Endothelial cell of umbilical vein (primary cell): ENCODE measurements at places on chromosomes 5 and 9.

- no peak for DNase-seq
Measured at GRCh38 chr5:176873541-176874172, 25.5 kb downstream of the HK3 start.

- no peak for DNase-seq
Measured at GRCh38 chr9:69671311-69671878, 776 bp downstream of the APBA1 start.

- no peak for DNase-seq
Measured at GRCh38 chr9:70514273-70514672, 99.8 kb upstream of the KLF9 start.

- DNase-seq, result no peak
Measured at GRCh38 chr9:105191508-105192121, 52.8 kb upstream of the SLC44A1 start.

- no peak for DNase-seq
Measured at GRCh38 chr5:81182396-81183390, 50.4 kb upstream of the CKMT2 start.

DNA sequence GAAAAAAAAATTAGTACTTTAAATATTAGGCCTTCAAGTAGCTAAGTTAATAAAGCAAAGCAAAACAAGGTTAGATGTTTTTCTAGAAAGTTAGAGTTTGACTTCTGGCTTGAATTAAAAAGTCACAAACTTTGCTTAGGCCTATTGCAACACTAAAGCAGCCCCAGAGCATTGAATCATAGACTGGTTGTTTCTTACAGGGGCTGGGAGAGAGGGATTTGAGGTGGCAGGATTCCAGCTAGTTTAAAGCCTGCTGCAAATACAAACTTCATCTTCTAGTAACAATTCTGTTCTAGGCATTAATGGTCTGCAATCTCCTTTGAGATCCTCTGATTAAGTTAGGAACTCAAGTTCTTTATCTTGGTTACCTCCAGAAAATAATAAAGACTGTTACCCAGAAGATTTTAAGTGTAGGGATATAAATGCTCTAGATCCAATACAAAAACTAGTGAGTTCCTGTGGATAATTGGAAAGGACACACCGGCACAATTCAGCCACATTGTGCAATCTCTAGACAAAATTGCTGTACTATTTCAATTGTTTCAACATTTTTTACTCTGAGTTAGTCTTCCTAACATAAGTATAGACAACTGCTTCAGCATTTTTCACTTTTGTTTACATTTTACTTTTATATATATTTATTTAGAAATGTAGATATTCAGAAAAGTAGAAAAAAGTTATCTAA, 12.6 kb downstream of the OR13C5 start:
- DNase-seq, result no peak

DNA sequence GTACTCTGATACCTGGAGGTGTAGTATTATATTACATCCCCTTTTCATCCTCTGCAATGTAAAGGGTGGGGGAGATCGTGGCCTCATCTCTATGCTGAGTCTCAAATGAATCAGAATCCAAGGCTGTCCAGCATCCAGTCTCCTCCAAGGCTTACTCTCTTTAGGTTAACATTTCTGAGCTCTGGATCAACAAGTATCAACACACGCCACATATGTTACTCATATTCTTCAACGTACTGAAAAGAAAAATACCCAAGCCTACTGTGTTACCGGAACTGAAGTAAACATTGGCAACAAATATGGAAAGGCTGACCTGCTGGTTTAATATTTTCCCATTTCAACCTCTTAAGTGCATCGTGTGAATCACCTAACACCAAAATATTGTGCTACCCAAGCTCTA, 241.8 kb downstream of the GAS1 start:
- no peak for DNase-seq

GRCh38 chr5:120304663-120305062, 159.4 kb upstream of the PRR16 start:
- DNase-seq, result no peak

DNA sequence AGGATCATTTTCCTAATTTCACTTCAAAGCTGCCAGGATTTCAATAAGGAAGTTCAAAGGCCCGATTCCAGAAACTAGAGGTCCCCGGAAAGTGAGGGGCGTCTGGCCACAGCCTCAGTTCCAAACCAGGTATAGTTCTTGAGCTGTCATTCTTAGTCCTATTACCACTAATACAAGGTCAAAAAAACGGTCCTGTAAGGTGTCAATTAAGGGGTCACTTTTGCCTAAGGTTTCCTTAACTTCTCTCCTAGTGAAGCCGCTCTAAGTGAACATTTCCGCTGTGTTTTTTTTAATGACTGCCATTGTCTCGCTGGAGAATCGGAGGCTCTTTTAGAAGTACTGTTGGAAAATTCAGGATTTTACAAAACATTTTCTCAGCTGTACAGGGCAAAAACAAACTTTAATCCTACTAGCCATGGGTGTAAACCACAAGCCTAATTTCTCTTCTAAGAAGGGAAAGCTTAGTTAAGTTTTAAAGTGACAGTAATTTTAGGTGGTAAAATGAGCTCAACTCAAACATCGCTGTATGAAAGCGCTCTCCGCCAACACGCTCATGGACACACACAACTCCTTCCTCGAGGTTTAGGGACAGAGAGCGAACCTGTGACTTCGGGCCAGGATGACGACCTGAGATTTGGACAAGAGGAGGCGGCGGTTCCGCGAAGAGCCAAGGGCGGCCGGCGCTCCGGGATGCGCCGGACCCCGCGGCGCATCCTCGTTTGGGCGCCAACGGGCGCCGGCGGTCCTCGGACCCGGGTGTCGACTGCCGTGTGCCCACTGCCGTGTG, 76.7 kb upstream of the IFNE start:
- peak; percentile 74 for DNase-seq

DNA sequence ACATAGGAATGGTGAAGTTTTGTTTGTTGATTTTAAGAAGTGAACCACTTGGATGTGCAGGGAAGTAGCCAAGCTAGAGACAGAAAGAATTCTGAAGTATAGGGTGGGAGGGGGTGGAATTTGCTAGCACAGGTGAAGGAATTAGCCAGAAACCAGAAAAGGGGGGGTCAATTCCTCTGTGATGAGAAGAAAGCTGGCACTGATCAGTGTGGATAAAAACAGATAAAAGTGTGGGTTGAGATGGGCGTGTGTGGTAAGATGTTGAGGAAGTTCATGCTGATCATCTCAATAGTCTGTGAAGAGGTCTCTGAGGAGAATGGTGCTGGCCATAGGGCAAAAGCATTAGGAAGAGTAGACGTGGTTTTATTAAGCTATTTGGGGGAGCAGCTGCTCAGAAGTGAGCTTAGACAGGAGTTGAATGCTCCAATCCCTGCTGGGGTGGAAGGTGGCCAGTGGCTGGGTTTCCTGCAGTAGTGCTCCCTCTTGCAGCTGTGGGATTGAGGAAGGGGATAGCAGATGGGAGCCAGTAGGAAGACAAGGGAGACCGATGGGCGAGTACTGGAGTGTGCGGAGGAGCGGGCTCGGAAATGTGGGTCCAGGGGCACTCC, 88.7 kb upstream of the ELL2 start:
- peak; percentile 20 for DNase-seq

DNA sequence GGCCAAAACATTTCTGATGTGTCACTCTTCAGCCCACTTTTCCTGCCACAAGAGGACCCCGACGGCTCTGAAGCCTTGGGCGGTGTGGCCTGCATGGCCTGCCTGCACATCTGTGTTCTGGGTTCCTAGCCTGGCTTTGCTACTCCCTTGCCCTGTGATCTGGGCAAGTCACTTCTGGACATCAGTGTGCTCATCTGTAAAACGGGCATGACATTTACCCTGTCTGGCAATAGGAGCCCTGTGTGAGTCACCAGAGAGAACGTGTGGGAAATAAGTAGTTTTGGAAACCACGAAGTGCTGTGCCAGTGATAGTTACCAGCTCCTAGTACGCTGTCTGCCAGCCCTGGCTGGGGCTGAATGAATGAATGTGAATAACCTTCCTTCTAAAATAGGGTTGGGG, 90.8 kb downstream of the MACROH2A1 start:
- no peak for DNase-seq

DNA sequence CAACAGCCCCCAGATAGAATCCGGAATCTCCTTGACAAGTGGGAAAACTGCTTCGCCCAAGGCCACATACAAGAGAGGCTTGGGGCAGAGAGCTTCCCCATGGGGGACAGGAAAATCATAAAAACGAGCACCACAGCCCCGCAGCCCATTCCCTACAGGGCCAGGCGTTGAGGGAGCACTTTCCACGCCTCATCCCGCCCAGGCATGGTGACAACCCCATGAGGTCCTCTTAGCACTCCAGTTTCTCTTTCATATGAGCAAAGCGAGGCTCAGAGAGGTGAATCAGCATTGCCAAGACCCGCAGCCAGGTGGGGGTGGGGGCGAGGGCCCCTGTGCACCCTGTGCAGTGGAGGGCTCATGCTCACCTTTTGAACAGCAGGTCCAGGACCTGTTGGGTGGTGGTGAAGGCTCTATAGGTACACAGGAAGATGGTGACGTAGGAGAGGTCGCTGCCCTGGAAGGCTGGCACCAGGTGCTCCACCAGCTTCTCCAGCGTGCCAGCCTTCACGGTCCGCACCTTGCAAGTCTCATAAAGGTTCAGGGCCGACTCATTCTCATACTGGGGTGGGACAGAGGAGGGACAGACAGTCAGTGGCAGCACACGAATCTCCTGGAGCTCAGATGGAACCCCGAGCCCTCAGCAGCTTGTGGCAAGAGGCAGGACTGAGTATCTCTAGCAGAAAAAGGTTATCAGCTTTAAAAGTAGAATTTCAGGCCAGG, 10.9 kb downstream of the RALGDS start:
- DNase-seq, result no peak

DNA sequence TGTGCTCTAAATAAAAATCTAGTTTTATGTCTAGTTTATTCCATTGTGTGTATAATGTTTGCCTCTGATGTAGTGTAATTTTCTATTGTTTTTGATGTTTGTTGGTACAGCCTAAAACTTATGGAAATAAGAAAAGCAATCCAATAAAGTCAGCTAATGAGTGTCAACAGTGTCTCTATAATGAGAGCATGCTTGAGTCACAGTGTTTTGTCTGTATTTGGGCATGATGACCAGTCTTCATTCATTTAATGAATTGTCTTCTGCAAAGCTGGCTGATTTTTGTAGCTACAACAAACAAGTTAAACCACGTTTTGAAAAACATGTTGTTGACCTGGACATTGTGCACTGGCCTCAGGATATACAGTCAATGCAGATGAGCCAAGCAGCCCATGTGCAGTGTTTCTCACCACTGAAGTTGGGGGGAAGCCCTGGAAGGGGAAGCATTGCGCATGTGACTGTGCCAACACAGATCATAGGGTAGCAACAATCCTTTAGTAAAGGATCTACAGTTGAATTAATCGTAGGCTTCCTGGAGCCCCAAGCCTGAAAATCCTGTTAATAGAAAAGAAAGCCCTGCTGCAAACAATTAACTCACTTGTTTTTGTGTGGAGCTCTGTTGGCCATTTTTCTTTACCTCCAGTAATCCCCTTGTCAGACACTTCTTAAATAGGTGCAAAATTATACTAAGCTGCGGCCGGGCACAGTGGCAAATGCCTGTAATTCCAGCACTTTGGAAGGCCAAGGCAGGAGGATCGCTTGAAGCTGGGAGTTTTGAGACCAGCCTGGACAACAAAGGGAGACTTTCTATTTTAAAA, 88.0 kb downstream of the INIP start:
- DNase-seq, result no peak

DNA sequence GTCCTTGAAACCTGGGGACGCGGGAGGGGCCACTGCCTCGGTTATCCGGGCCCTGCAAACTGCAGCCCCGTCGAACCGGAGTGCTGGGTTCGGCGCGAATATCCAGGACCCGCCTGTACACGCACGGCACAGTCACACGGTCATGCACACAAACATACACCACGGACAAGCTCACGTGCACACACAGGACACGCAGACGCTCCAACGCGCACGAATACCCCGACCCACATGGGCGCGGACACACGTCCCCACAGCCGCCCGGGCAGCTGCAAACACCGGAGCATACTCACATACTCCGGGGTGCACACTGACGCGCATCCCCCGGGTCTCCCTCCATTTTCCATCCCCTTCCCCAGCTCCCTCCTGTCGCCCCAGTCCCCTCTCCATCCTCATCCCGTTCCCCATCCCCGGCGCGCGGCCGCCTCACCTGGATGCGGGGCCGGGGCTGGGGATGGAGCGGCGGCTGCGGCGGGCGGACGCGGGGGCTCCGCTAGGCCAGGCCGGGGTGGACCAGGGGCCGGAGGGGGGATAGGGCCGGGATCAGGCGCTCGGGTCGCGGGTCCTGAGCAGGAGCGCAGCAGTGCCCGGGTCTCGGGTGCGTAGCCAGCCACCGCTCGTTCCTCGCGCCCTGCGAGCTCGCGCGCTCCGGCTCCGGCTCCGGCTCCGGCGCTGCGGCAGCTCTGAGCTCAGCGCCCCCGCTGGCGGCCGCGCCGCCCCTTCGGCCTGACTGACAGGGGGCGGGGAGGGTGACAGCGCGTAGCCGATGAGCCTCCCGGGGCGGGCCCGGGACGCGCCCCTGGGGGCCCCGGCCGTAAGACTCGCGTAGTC, at the start of the genes EIF4E1B and SNCB:
Gene EIF4E1B, plus strand, starts transcription at position 823 of the 828 bp plus-strand sequence. CDS start 12,113 bp downstream, outside the sequence.
Gene SNCB, minus strand, starts transcription at position 682 of the 828 bp plus-strand sequence. CDS start 880 bp downstream, outside the sequence.
- peak; percentile 49 for DNase-seq

DNA sequence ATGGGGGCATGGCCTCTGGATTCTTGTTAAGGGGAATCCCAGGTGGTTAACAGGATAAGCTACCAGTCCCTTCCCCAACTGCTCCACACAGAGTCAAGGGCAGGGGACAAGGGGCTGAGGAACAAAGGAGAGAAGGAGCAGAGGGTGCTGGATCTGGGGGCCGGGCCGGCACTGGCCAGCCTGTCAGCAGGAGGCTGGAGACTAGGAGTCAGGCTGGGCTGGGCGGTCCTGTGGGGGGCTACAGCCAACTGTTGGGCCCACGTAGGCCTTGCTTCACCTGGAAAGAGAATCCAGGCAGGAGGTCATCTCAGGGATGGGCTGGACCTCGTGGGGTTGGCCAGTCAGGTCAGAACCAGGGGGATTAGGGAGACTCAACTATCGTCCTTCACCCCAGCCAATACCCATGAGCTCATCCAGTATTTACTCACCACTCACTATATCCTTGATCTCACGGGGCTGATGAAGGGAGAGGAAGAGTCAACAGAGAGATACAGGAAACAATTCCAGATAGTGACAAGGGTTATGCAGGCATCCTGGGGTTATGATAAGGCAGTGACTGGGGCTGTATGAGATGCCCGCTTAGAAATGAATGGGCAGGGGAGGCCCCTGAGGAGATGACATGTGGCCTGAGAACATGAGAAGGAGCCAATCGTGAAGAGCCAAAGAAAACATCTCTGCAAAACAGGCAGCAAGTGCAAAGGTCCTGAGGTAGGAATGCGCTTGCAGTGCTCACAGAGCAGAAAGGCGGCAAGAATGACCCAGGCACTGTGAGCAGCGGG, 47.9 kb upstream of the SLC25A51 start:
- no peak for DNase-seq
